ENCODE measurements at places on chromosomes 3 and 15.

DNA sequence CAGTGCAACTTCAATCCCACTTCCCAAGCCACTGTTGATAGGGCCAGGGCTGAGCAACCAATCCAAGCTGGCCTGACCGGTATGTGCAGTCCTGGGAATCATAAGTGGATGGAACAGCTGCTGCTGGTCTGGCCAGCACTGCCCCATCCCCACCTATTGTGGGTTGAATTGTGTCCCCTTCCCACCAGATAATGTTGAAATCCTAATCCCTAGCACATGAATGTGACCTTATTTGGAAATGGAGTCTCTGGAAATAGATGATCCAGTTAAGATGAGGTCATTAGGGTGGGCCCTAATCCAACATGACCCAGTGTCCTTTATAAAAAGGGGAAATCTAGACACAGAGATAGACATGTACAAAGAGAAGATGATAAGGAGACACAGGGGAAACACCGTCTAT, 13.7 kb upstream of the PDIA5 start:
- DNase-seq: no peak

DNA sequence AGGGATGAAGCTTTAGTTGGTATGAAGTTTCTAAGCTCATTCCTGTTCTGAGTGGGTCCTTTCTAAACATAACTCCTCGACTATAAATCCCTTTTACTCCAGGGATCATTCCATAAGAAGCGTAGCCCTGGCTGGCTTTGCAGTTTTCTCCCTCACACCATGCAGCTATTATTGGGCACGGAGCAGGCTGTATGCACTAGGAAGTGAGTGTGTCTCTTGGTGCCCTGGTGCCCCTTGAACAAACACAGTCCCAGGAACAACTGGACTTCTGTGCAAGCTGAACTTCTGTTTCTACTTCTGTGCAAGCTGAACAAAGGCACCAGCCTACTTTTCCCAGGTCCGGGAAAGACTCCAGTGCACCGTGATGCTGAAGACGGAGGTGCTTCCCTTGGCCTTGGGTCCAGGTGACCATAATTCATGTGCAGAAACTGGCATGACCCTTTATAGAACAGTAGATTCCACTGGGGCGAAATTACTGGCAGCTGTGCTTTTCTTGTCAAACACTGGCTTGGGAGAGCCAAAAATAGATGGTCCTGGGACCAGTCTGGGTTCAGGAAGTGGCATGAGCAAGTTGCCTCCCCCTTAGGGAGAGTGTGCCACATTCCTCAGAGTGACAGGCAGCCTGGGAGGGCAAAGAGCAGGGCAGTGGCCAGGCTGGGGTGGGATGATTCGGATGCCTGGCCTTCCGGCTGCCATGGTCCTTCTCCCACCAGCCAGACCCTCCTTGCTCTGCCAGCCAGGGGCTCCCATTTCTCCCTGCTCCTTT, 127.2 kb downstream of the SLCO3A1 start:
- no peak for DNase-seq

- no peak for DNase-seq
Measured at GRCh38 chr15:54582863-54583643, 604.8 kb downstream of the UNC13C start.

DNA sequence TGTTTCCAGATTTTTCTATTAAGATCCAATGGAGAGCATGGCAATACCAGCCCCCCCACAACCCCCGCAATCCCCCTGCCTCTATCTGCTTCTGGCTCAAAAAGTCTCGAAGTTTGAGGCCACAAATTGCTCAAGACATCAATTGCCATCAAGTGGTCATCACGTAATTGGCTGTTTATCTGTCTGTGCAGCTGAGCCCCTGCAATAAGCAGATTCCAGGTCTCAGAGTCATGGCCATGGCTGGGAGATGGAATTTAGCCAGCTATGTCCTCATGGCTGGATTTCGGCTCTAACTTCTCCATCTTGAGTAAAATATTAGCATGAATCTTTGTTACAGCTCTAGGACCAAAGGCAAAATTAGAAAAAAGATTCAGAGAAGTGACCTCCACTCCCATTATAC, 22.7 kb downstream of the SSUH2 start:
- DNase-seq: no peak

DNA sequence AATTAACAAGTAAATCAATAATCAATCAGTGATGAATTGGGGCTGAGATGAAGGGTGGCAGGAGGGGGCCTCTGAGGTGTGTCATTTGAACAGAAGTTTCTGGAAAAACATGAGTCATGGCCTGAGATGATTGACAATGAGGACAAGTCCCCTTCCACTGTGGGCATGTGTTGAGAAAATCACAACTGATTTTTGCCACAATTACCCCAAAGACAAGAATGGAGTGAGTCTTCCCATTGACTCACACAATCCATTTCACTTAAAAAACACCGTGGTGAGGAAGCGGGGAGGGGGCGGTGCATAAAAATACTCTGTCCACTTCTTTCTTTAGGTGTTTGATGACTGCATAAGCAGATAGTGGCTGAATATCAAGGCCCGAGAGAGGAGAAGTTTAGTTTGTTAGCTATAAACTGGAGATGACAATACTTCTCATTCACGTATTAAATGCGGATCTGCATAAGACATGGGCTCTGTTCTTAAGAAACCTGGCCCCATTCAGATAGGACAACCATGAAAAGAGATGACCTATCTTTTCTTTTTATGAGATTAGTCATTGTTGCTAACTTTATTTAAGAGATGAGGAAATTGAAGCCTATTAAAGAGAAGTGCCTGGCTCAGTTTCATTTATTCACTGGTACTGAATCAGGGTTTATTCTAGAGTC, 34.7 kb downstream of the SHC4 start:
- no peak for DNase-seq

Data from HuH-7 (cell line).